HuH-7 (cell line): ENCODE measurements at places on chromosomes 5 and 9.

GRCh38 chr5:108101130-108101529 lies 280.8 kb downstream of the FBXL17 start:
- DNase-seq: no peak

GRCh38 chr9:134617836-134618162 lies 23.8 kb upstream of the COL5A1 start:
- DNase-seq: no peak

GRCh38 chr5:169707686-169708085 lies 70.6 kb downstream of the DOCK2 start:
- no peak for DNase-seq

GRCh38 chr5:33743099-33743498 lies 148.7 kb downstream of the ADAMTS12 start:
- DNase-seq: no peak

DNA sequence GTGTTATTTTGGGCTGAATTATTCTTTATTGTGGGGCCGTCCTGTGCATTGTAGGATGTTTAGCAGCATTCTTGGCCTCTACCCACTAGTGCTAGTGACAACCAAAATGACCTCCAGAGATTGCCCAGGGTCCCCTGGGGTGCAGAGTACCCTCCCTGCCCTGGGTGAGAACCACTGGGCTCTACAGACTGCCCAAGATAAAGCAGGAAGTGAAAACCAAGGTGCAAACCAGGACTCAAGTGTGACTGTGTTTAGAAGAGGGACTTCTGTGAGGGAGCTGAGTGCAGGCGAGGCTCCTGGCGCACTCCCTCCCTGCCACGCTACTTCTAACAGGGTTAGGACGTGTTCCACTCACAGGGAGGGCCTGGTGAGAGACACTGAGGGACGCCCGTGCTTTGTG lies 41.6 kb downstream of the USP20 start:
- no peak for DNase-seq

- DNase-seq: no peak
These were observed 774.5 kb downstream of the TLR4 start for GRCh38 chr9:118478752-118479151.

DNA sequence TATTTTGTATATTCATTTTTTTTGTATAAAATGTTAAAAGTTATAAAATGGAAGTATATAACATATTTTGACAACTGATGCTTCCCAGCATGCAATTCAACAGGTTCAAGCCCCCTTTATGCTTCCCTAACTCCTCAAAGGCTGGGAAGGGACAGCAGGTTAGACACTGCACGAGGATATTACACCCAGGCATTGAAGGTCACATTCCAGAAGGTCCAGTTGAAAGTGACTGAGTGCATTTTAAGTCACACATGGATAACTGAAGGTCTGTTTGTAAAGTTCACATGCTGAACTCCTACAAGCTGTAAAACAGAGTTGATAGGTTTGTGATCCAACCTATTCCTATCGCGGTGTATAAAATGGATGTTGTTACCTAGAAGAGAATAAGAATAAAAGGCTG lies 13.6 kb downstream of the PRXL2C start:
- no peak for DNase-seq

DNA sequence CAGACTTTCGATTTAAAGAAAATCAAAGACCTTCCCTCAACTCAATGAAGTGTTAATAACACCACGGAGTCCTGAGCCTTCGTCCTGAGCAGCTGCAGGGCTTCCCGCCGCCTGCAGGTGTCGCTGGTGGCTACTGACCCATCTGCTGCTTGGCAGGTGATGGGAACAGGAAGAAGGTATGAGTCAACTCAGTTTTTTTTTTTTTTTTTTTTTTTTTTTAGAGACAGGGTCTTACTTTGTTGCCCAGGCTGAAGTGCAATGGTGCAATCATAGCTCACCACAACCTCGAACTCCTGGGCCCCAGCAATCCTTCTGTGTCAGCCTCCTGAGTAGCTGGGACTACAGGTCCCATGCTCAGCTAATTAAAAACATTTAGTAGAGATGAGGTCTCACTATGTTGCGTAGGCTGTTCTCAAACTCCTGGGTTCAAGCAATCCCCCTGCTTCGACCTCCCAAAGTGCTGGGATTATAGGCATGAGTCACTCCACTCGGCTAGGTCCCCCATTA lies 185.7 kb upstream of the IL12B start:
- peak; percentile 39 for DNase-seq

GRCh38 chr9:81562231-81563019 lies 126.9 kb downstream of the TLE1 start:
- no peak for DNase-seq

DNA sequence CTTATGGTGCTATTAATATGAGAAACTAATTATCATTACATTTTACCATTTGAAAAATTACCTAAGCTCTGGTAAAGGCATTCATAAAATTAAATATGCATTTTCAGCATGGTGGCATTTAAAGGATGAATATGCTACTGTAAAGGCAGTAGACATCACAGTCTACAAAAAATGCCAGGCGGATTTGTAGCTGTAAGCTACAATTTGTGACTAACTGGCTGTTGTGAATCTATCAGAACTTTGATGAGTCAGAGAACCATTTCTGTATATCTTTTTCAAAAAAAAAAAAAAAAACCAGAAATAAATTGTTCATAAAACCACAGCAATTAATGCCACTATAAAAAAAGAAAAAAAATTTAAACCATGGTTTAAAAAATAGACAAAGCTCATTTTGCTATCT lies 186.3 kb downstream of the NFIB start:
- no peak for DNase-seq

- DNase-seq: no peak
These were observed 175.9 kb upstream of the NFIL3 start for GRCh38 chr9:91599564-91599963.

DNA sequence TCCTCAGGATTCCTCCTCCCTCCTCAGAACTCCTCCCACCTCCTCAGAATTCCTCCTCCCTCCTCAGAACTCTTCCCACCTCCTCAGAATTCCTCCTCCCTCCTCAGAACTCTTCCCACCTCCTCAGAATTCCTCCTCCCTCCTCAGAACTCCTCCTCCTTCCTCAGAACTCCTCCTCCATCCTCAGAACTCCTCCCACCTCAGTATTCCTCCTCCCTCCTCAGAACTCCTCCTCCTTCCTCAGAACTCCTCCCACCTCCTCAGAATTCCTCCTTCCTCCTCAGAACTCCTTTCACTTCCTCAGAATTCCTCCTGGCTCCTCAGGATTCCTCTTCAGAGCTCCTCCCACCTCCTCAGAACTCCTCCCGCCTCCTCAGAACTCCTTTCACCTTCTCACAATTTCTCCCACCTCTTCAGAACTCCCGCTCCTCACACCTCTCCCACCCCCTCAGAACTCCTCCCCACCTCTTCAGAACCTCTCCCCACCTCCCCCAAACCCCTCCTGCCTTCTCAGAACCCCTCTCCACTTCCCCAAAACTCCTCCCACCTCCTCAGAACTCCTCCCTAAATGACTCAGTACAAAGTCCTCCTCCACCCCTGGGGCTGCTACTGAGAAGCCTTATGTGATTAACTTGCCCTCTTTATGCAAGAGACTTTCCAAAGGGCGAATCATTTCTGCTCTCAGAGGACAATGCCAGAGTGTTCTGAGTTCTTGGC lies 23.2 kb downstream of the SLC46A2 start:
- DNase-seq: peak; percentile 37

DNA sequence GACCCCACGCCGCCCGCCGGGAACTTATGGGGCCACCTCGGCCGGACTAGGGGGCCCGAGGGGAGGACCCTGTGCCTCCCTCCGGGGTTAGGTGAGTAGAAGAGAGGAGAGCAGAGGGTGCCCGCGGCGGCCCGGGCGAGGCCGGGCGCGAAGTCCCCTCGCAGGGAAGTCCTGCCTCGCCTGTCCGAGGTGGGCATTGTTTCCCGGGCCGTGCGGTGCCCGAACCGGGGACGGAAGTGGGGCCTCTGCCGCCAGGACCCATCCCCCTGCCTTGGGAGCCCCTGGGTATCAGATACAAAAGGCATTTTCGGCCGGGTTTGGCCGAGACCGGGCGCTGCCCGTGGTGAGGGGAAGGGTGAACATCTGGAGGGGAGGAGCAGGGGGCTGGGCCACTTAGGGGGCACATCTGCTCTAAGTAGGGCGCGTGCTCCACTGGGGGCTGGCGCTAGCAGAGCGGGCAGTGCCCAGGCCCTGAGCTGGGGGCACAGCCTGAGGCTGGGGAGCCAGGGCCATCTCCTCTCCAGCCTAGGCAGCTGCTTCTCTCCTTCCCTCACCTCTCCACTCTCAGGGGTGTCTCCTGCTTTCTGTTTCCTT lies 48.2 kb downstream of the DAB2IP start:
- no peak for DNase-seq

GRCh38 chr5:81827500-81827899 lies 76.6 kb upstream of the SSBP2 start:
- no peak for DNase-seq

GRCh38 chr5:154238776-154239481 lies 48.4 kb downstream of the GALNT10 start:
- DNase-seq: no peak

DNA sequence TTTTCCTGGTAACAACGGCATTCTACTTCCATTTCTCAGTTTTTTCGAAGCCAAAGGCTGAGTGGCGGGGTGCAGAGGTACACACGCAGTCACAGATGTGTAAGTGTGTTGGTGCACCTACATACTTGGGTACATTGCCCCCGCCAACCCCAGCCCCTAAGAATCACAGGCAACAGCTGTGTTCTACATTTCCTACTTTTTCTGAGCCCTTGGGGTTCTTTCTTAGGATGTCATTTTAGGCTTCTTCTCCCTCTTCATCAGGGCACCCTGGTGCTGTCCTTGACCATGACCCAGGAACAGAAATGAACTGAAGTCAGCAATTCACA lies 104.8 kb downstream of the PAX5 start:
- DNase-seq: no peak

DNA sequence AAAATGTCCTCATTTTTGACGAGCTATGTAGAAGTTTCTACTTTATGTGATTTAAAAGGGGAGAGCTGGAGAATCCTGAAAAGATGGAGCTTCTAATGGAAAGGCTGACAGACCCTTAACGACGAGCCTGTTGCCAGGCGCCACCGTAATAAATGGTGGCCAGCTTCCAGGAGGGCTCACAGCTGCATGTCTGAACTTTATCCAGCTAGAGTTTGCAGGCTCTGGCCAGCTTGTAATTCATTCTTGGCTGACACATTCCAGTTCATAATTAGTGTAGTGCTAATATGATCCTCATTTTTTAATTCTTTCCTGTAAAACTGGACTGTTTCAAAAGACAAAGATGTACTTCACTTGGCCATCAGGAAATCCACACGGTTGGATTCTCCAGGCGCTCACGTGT lies 246.7 kb downstream of the GAS1 start:
- DNase-seq: no peak

- peak; percentile 23 for DNase-seq
These were observed 132.9 kb upstream of the ACO1 start for GRCh38 chr9:32251539-32251938.

DNA sequence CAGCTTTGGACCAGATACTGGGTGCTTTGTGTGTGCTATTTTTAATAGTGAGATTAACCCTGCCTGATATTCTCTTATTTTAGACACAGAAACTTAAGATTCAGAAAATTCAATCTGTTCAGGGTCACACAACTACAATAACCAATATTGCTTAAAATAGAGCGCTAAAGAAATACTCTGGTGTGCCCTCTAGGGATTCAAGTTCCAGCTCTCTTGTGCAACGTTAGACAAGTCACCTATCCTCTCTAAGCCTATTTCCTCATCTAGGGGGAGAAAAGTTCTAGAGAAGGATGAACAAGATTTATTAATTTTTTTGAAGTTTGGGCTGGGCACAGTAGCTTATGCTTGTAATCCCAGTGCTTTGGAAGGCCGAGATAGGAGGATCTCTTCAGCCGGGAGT lies 2.1 kb upstream of the SCAI start:
- DNase-seq: no peak

GRCh38 chr5:56685503-56686217 lies 129.7 kb upstream of the MAP3K1 start:
- DNase-seq: no peak

GRCh38 chr9:18366184-18366583 lies 107.8 kb upstream of the ADAMTSL1 start:
- DNase-seq: no peak
